Liver (tissue), 10 donors: ENCODE measurements at places on chromosomes 4 and X. TPM values are rescaled to one million over a fixed set of nuclear protein-coding genes. Genes with fewer than 3 reads are reported as not detected.

DNA sequence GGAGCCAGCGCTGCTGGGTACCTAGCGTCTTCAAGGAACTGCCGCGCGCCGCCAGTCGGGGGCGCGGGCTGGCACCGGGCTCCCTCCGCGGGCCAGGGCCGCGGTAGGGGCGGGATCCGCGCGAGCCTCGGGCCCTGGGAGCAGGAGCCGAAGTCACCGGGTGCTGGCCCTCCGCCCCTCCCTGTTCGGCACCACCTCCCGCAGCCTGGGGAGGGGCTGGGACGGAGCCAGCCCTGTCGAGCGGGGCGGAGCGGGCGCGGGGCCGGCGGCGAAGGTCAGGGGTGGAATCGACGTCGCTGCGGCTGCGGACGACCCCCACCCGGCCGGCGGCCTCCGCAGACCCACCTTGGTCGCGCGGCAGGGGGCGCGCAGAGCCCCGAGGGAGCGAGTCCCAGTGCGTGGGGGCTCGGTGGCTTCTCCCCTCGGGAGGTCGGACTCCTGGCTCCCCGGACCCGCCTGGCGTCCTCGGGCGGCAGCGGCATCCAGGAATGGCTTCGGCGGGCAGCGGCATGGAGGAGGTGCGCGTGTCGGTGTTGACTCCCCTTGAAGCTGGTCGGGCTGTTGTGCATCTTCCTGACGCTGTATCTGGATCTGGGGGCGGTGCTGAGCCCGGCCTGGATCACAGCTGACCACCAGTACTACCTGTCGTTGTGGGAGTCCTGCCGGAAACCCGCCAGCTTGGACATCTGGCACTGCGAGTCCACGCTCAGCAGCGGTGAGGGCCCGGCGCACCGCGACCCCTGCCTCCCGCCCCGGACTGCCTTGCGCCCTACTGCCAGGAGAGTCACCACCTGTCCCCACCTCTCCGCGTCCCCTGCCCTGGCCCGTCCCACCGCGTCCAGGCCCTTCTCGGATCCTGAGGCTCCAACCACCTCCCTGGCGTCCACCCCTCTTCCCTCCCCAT is 50.5 kb upstream of the FAM47C start:
- peak; percentile 34 for DNase-seq

- no peak for DNase-seq
Observed at GRCh38 chr4:174707902-174708301, 121.1 kb downstream of the GLRA3 start.

- no peak for DNase-seq
Observed at GRCh38 chr4:56708146-56708545, 27.1 kb upstream of the HOPX start.

The PDCL2 gene
- total RNA-seq = not detected

The TET2 gene
- total RNA-seq = 7.8 TPM

The SSX3 gene
- not detected for total RNA-seq

The XK gene
- 3.0 TPM for total RNA-seq

- DNase-seq = no peak
Observed at GRCh38 chr4:142345924-142346323, 500.2 kb downstream of the INPP4B start.

- DNase-seq = peak; percentile 67
Observed at GRCh38 chrX:15497865-15498264, 2.7 kb upstream of the BMX start.

GRCh38 chr4:107896158-107896645 is 35.1 kb upstream of the CYP2U1 start:
- no peak for DNase-seq

The ZFYVE28 gene
- total RNA-seq = 2.3 TPM

DNA sequence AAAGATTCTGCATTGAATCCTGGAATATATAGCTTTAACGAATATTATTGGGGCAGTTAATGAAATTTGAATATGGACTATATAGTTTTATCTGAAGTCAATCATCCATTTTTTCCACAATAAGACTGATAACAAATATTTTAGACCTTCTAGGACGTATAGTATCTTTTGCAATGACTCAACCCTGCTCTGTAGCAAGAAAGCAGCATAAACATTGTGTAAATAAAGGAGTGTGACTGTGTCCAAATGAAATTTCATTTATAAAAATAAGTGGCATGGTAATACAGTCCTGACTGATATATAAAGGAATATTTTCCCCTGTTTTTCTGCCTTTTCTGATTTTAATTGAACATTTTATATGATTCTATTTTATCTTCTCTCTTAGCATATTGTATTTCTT is 947.7 kb upstream of the SLIT2 start:
- no peak for DNase-seq

The CXXC4 gene
- total RNA-seq = 1.1 TPM
